Activated gamma-delta T cell treated with anti-CD3 and anti-CD28 coated beads, Interleukin-2, amount 50 U/mL, for 16 hours (primary cell): ENCODE measurements at places on chromosomes 3 and 15.

GRCh38 chr3:111903067-111903511, 44.0 kb downstream of the PHLDB2 start:
- no peak for DNase-seq

GRCh38 chr3:190369668-190370295, 18.2 kb upstream of the CLDN16 start:
- no peak for DNase-seq

DNA sequence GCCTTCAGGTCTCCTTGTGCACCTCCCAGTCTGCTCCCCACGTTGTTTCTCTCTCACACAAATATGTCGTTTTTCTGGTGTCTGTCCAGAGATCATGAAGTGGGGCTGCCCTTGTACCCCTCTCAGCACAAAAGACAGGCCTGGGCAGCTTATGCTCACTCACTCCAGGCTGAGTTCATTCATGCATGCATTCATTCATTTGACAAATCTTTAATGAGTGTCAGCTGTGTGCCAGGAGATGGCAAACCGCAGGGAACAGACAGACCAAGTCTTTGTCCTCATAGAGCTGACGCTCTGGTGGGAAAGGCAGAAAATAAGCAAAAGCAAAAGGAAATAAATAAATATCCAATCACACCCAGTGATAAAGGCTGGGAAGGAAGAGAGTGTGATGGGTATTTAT, 7.6 kb upstream of the TRH start:
- no peak for DNase-seq

DNA sequence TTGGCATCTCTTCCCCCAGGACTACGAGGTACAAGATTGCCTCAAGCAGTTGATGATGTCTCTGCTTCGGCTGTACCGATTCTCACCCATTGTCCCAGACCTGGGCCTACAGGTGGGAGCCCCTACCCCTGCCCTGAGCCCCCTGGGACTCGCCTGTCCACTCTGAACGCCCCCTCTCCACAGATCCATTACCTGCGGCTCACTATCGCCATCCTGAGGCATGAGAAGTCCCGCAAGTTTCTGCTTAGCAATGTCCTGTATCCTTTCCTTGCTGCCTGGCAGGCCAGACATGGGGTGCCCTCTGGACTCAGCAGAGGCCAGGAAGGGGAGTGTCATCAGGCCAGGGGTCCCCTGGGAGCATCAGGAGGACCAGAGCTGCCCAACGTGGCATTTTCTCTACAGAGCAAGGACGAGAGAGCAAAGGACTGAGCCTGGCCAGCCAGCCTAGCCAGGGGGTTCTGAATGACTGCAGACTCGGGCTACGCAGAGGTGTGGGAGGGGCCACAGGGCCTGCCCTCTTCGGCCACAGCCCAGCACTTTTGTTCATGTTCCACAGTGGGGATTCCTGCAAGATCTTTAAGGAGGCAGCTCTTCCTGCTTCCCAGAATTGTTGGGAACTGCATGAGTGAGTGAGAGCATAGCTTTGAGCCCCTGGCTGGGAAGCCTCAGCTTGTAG, 11.2 kb downstream of the RNF123 start:
- no peak for DNase-seq

DNA sequence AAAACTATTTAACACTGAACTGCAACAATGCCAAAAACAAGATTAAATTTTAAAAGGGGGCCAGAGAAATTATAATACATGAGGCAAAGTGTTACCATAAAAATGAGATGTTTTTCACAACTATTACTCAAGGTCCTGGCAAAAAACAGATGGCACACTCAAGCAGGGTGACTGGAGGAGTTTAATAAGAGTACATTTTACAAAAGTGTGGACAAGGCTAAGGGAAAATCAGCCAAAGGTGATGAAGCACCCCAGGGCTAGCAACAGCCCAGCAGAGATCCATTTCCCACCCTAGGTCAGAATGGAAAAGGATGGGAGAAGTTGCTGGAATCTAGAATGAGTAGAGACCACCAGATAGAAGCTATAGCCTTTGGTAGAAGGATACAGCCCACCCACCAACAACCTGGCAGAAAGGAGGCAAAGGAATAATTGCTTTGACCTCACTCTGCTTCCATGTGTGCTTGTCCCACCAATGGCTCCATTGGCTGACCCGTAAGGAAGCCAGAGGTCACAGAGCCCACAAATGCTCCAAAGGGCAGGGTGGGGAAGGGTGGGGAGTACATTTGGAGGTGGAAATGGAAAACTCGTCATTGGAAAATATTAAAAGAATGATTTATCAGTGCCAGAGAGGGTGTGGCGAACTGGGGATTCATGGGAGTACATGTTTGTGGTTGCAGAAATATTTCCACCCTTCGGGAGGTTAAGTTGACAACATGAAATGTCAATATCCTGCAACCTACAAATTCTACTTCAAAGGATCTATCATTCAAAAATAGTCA, 161.0 kb upstream of the UBE2E2 start:
- no peak for DNase-seq

DNA sequence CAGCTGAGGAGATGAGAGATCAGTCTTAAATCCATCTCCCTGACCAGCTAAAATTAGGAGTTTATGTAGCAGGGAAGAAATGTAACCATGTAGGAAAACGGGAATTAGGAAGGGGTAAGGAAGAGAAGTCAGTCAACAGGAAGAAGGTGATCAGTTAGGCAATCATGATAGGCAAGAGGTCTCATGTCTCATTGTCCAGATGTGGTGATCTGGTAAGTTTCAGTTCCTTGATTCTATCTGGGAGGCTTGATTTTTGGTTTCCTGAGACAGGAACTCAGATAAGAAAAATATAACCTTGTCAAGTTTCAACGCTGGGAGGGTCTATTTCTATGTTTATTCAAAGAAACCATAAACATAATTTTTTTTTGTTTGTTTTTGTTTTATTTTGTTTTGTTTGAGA, 40.3 kb upstream of the TBC1D5 start:
- no peak for DNase-seq

DNA sequence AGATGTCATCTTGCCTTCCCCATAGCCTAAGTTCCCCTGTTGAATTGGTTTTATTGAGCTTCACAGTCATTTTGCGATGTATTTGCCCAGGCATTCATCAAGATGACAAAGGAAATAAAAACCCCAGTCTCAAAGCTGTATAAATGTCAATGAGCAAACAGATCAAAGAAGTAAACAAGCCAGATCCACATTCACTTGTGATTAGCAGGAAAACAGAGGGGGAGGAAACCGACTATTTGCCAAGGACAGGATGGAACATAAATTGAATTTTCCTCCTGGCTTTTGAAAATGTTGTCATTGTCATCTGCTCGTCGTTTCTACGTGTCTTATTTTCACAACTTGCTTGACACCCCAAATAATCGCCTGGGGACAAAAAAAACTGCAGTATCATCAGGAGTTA, 83.5 kb downstream of the SV2B start:
- DNase-seq = no peak

DNA sequence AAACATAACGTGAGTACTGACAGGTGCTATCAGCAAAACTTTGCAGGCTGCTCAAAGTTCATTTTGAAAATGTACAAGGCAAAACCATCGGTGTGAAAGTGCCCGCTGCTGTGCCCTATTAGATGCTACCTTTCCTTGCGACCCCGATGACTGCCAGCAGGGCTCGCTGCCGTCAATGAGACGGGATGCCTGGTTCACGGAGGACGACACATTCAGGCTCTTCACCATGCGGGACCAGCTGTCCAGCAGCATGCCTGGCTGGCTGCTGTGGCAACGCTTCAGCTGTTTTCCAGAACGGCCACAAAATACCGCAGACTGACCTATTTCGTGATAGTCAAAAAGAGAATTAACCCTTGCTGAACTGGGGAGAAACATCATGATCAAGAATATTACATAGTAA, 92.7 kb upstream of the OCA2 start:
- DNase-seq = no peak

GRCh38 chr15:30956216-30957124, 35.0 kb downstream of the MTMR10 start:
- DNase-seq = no peak
